Activated naive CD4-positive, alpha-beta T cell treated with anti-CD3 and anti-CD28 coated beads for 36 hours (primary cell): ENCODE measurements at places on chromosomes 11 and 22. TPM values are rescaled to one million over a fixed set of nuclear protein-coding genes. Genes with fewer than 3 reads are reported as not detected.

Gene SYCE3
- total RNA-seq: 2.0 TPM

Gene OR4D5
- not detected for total RNA-seq

Gene C1QTNF5
- total RNA-seq: not detected

Gene RASD2
- total RNA-seq: not detected

Gene HORMAD2
- not detected for total RNA-seq

Gene OR8A1
- not detected for total RNA-seq

Gene INPP5J
- total RNA-seq: 0.17 TPM

Gene TIGD3
- 0.32 TPM for total RNA-seq

Gene MFNG
- 83.1 TPM for total RNA-seq

Gene PKDREJ
- not detected for total RNA-seq

Gene TST
- 0.38 TPM for total RNA-seq

Gene KCNJ4
- not detected for total RNA-seq

Gene KRTAP5-1
- total RNA-seq: not detected

Gene CCDC87
- 0.07 TPM for total RNA-seq

Gene TNNI2
- total RNA-seq: not detected

Gene SEPTIN5
- total RNA-seq: 0.81 TPM

Gene LYVE1
- not detected for total RNA-seq

Gene SERHL2
- total RNA-seq: 0.36 TPM

Gene LRRN4CL
- total RNA-seq: not detected

Gene PPP2R5B
- total RNA-seq: 4.6 TPM

Gene TP53AIP1
- not detected for total RNA-seq

Gene MAPK8IP2
- total RNA-seq: 0.15 TPM

Gene CDC45
- 86.3 TPM for total RNA-seq

Gene SSH3
- total RNA-seq: 4.1 TPM

Gene OR6T1
- not detected for total RNA-seq

Gene MIOX
- total RNA-seq: 0.31 TPM

Gene UCP2
- 157 TPM for total RNA-seq

Gene PDHX
- 40.9 TPM for total RNA-seq

Gene SLC1A2
- not detected for total RNA-seq

Gene MUC5AC
- total RNA-seq: not detected

Gene HSCB
- 12.7 TPM for total RNA-seq

Gene SIRT3
- total RNA-seq: 16.1 TPM

Gene SLC22A6
- not detected for total RNA-seq

Gene SYVN1
- total RNA-seq: 19.2 TPM

Gene OR4C3
- not detected for total RNA-seq

Gene OR51L1
- total RNA-seq: not detected

Gene CCDC116
- total RNA-seq: 0.30 TPM

Gene RCE1
- total RNA-seq: 19.3 TPM

Gene GLB1L2
- 9.3 TPM for total RNA-seq

Gene SLC17A6
- total RNA-seq: not detected
